Placental pericyte (primary cell): ENCODE measurements at places on chromosomes 3 and 15. TPM values are rescaled to one million over a fixed set of nuclear protein-coding genes. Genes with fewer than 3 reads are reported as not detected.

DCBLD2 gene
- 132 and 703 TPM in 2 replicates for total RNA-seq

STRIT1 gene
- total RNA-seq = not detected in 2 replicates

XPC gene
- 42.9 and 79.0 TPM in 2 replicates for total RNA-seq

ACP3 gene
- total RNA-seq = 3.5 and 21.5 TPM in 2 replicates

EHD4 gene
- 14.7 and 60.0 TPM in 2 replicates for total RNA-seq

TMEM40 gene
- total RNA-seq = 0.86 TPM in 1 of 2 replicates, not detected in the other

GUCA1C gene
- total RNA-seq = not detected in 2 replicates

HCLS1 gene
- total RNA-seq = 3.1 and 5.3 TPM in 2 replicates

EAF2 gene
- 0.72 and 1.3 TPM in 2 replicates for total RNA-seq

MEX3B gene
- 2.4 and 9.6 TPM in 2 replicates for total RNA-seq

PLA2G4D gene
- total RNA-seq = not detected in 2 replicates

ANKRD34C gene
- not detected in 2 replicates for total RNA-seq

CKMT1B gene
- not detected in 2 replicates for total RNA-seq

IQCF5 gene
- total RNA-seq = not detected in 2 replicates

LRRFIP2 gene
- 45.3 and 64.4 TPM in 2 replicates for total RNA-seq

HGD gene
- 0.14 and 0.88 TPM in 2 replicates for total RNA-seq

XYLB gene
- total RNA-seq = 4.3 and 5.5 TPM in 2 replicates

ITIH1 gene
- not detected in 2 replicates for total RNA-seq

TMEM207 gene
- not detected in 2 replicates for total RNA-seq

ADAMTS9 gene
- total RNA-seq = 6.9 and 18.8 TPM in 2 replicates
